ENCODE measurements at places on chromosomes 6 and 20.

DNA sequence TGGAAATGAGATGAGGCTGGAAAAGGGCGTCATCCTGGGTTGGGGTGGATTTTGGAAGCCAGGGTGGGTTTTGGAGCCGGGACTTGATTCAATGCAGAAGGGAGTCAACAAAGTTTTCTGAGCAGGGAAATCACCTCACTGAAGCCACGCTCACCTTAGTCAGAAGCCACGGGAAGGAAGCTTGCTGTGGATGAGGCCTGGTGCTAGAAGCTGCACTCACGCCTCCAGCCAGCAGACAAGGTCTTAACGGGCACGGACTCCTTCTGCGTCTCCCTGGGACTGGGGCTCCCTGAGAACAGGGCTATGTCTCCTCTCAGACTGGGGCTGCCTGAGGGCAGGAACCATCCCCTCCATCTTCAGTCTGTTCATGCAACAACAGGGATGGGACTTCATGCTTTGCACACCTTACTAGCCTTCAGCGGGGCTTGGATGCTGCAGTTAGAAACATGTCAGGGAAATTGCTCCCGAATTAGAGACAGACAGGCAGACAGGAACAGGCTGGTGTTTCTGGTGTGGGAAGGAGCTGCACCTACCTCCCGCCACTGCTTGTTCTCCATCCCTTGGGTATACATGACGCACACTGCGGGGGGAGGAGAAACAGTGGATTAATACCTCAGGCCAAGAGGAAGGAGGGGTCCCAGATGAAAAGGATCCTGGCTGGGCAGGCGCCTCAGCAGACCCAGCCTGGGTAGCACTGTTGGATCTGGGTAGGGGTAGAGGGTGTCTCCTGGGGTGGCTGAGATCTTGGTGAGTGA is 17.5 kb downstream of the CPNE5 start:
- DNase-seq: no peak

DNA sequence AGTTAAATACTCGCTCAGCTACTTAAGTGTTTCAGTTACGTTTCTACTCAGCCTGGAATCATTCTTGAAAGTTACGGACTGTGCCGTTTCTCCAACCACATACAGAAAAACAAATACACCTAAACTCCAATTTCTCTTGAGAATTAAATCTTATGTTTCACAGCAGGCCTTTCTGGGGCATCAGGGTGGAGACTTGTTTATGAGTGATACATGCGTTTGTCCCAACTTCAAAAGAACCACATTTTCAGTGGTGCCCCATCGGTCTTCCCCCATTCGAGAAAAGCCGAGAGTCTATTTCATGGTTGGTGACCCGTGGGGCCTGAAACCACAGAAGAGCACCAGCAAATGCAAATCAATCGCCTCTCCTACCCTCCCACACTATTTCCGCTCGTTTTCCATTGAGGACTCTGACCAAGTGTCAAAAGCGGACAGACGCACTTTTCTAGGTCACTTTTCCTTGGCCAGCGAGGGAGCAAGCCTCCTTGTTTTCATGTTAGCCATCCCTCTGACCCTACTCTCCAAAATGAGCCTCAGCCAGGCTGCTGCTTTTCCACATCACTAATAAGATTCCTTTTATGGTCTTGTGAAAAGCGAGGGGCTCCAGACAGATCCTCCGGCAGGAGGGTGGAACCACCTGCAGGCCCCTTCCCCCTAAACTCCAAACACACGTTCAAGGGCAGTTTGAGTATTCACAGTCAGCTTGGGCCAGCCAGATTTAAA is 3.1 kb downstream of the JAG1 start:
- no peak for DNase-seq

GRCh38 chr6:128964233-128964755 is 81.4 kb downstream of the LAMA2 start:
- DNase-seq: no peak

- DNase-seq: no peak
Observed at GRCh38 chr6:107401573-107401972, 57.8 kb downstream of the PDSS2 start.

DNA sequence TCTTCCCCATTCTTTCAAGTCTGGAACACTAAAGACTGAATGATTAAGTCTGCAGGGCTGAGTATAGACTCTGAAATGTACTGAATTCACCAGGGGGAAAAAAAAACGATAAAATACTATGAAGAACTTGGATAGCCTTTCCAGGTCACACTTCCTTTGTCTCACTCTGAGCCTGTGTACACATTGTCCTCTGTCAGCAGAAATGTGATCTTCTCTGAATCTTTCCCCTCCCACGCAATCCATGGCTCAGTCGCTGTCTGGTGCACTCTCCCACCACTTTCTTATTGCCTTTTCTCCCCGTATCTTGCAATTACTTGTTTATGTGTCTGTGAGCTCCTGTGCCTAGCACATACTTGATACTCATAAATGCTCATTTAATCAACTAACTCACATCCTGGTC is 212.6 kb upstream of the RSPO3 start:
- DNase-seq: no peak

- DNase-seq: no peak
Observed at GRCh38 chr6:32131439-32131948, 1.4 kb upstream of the FKBPL start.

- no peak for DNase-seq
Observed at GRCh38 chr20:33601861-33602260, 60.3 kb upstream of the C20orf144 start.

DNA sequence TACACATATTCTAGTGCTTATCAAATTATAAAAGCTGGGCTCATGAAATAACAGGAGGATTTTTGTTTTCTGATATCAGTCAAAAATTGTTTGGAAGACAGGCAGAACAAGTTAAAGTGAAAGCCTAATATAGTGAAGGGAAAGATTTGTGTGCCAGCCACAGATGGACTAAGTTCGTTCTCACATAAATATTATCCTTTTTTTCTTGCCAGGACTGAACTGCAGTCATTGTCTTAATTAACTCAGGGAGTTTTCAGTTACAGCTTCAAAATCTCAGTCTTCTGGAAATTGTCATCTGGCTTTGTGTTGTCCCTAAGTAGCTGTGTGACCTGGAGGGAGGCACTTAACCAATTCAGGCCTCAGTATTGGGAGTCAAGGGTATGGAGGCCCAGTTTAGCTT is 40.7 kb downstream of the PLCB4 start:
- no peak for DNase-seq

DNA sequence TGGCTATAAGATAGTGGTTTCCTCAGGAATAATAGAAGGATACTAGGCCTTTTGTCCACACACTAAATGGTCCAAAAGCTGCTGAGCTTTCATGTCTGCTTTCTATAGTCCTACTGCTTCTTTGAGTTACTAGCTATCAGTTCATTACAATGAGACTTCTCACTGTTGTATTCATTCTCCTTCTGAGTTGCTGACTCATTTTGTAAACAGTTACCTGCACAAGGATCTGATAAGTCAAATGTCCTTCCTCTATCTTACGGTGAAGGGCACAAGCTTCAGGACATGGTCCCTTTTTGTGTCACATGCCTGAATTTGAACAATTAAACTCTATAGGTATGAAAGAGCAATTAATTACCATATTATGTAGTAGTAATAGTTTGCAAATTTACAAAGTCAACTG is 90.5 kb downstream of the MAN1A1 start:
- DNase-seq: no peak

GRCh38 chr20:50471231-50471630 is 39.0 kb upstream of the PTPN1 start:
- DNase-seq: no peak

DNA sequence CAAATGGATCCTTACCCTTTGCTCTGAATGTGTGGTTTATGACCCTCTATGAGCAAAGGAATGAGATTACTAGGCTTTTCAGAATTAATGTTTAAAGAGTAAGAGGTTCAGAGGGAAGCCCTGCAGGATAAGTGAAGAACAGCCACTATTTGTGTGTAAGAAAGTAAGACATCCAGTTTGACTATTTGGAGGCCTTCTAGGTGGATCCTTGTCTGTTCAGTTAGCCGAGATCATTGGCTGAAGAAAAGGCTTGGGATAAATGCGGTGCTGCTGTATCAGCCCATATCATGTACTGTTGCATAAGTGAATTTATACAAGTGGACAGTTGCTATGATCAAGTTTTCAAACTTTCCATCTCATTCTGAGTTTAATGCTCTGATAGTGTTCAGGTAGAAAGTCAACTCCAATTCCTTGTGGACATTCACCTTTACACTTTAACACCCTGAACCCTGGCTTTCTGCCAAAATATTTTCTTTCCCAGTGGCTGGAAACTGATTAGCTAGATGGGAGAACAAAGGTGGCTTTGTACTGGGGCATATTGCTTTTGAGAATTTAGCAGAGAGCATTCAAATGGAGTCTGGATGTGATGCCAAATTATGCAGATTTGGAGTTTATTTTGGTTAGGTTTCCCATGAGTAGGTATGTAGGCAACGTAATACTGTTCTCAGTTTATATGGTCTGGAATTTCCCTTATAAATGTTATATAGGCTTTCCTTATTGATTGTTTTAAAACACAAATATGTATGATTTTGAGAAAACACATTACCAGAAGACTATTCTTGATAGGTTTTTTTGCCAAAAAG is 15.0 kb downstream of the PARD6B start:
- DNase-seq: no peak

DNA sequence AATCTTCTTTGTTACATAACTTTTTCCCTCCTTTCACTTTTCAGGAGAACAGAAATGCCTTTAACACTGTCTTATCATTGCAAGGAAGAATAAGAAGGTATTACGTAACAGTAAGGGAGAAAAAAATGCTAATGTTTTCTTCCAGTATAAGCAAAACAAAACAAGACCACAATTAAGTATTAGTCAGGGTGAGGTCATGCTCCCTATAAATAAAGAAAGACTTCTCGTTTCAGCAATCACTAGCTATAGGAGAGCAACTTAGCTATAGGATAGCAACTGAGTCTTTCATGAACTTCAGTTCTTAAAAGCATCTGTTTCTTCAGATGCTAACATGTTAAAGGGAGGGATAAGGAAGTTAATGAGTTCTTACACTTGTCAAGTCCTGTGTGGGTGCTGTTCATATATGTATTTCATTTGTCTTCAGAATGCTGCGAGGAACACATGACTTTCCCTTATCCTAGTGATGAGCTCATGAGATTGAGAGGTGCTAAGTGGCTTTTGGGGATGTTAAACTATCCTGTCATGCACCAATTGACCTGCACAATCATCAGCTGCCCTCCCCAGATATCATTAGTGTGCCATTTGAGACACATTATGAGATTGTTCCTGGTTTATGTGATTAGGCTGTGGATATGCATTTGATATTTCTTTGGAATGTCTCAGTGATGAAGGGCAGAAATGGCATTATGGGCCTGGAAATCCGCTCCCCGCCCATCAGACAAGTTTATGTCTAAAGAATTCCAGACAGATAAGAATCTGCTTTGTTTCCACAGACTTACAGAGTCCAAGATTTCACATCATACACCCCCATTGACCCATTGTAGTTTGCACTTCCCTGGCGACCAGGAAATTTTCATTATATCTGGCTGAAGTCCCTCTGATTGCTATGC is 37.5 kb downstream of the LAMA4 start:
- no peak for DNase-seq

- no peak for DNase-seq
Observed at GRCh38 chr20:10309326-10309725, 90.7 kb downstream of the SNAP25 start.

- no peak for DNase-seq
Observed at GRCh38 chr20:825710-826421, 7.6 kb upstream of the FAM110A start.

- DNase-seq: no peak
Observed at GRCh38 chr6:163786995-163787671, 372.6 kb downstream of the QKI start.

- DNase-seq: no peak
Observed at GRCh38 chr6:44931385-44931784, 396.7 kb upstream of the RUNX2 start.

DNA sequence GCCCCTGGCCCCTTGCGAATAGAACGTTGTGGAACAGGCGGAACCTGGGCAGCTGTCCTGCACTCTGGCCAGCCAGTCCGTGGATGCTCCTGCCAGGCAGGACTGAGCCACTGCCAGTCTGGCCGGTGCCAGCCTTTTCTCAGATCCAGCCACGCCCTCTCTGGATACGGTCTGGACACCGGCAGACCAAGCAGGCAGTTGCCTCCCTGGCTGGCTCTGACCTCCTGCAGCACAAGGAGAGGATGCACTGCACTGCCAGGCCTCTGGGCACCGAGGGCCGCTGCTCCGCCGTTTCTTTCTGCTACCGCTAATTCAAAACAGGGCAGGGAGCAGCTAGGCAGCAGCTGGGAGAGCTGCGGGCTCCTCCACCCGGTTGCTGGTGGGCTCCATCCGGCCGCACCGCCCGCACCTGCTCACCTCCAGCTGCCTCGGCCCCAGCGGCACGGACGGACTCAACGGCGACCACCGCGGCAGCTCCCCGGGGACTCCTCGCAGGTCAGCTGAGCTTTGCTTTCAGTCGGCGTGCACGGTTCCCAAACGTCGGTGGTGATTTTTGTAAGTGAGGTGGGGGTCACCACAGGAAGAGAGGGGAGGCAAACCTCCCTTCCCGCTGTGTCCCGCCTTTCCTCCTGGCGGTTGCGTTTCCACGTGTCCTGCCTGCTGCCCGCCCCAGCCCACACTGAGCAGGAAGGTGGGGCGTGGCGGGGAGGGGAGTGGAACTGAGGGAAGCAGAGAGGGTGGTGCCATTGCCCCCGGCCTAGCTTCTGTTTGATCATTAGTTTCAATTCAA is 30.3 kb upstream of the AFDN start:
- peak; percentile 31 for DNase-seq

DNA sequence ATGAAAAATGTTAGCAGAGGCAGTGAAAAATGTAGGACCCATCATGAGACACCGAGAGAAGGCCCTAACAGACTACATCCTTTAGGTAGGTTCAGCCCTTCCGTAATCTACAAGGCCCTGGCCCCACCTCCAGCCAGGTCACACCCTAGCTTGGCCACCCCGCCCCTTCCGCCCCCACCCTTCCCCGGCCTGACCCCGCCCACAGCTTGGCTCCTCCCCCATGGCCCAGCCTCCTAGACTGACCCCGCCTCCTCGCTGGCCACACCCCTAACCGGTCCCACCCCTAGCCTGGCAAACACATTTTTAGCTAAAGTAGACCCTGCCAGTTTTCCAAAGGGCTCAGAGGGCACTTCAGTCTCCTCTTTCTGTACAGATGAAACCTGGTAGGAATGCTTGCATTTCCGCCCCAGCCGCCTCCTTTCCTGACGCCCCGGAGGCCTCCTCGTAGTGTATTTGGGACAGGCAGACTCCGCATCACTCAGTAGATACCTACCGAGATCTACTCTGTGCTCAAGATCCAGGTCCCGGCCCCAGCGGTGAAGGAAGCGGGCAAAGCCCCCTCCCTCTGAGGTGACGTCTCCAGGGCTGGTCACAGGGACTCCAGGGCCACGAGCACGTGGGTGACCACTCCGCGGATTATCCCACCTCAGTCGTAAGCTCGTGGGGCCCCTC is 443.5 kb downstream of the PREX1 start:
- no peak for DNase-seq

GRCh38 chr6:116492331-116493067 is 18.9 kb upstream of the CALHM5 start:
- DNase-seq: no peak

- DNase-seq: peak; percentile 43
Observed at GRCh38 chr6:52839124-52840055, 1.2 kb downstream of the GSTA5 start.

- DNase-seq: no peak
Observed at GRCh38 chr20:37235065-37235464, 26.5 kb downstream of the GHRH start.

All from activated naive CD8-positive, alpha-beta T cell treated with anti-CD3 and anti-CD28 coated beads, Interleukin-2, amount 10 ng/mL, durations not matched to agents 7 days and 5 days (primary cell).